ENCODE measurements at places on chromosomes 5 and 9. TPM values are rescaled to one million over a fixed set of nuclear protein-coding genes. Genes with fewer than 3 reads are reported as not detected.

- DNase-seq = peak; percentile 41
These were observed 339.8 kb downstream of the AGTPBP1 start for GRCh38 chr9:85401998-85402397.

Gene IFNK
- not detected for polyA plus RNA-seq

Gene MFAP3
- 23.3 TPM for polyA plus RNA-seq

Gene SPATA31C1
- not detected for polyA plus RNA-seq

- no peak for DNase-seq
These were observed 465.9 kb downstream of the ANXA1 start for GRCh38 chr9:73617586-73617985.

- no peak for DNase-seq
These were observed 58.9 kb downstream of the ANKRD33B start for GRCh38 chr5:10622810-10623209.

Gene SLC36A2
- polyA plus RNA-seq = not detected

Gene PHYKPL
- 61.3 TPM for polyA plus RNA-seq

Gene CORO2A
- 2.3 TPM for polyA plus RNA-seq

Gene OCLN
- 6.5 TPM for polyA plus RNA-seq

DNA sequence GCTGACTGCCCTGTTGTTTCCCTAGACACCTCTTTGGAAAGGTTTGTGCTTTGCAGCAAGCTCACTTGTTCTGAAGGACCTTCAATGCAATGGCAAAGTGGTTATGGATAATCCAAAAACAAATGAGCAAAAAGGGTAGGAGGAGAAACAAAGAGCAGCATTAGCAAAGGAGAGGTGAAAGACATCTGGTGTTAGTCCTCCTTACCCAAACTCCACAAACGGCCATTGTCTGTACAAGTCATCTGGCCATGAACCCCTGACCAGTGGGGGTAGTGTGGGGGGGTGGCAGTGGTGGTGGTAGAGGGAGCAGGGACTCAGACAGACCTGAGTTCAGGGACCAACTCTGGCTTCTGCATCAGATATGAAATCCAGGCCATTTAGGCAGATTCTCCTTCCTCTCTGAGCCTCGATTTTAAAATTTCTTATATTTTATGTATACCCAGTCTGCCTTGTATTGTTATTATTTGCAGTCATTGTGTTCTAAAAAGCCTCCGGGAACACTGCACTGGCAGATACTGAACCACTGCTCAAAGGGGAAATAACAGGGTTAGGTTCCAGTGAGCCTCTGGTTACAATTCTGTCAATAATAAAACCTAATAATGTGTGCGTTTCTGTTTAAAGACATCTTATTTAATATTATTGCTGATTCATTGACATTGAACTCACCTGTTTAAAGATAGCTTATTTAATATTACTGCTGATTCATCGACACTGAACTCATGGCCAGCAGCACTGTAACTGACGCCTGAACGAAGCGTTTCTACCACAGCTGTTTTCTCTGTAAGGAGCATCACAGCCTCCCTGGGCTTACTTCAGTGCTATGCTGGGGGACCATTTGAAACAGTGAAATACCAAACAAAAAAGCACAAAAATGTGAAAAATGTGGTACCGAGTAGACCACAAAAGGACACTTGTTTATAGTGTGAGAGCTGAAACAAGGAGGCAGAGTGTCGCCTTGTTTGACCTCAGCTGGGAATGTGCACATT lies 156.0 kb downstream of the SEC61B start:
- DNase-seq = no peak

DNA sequence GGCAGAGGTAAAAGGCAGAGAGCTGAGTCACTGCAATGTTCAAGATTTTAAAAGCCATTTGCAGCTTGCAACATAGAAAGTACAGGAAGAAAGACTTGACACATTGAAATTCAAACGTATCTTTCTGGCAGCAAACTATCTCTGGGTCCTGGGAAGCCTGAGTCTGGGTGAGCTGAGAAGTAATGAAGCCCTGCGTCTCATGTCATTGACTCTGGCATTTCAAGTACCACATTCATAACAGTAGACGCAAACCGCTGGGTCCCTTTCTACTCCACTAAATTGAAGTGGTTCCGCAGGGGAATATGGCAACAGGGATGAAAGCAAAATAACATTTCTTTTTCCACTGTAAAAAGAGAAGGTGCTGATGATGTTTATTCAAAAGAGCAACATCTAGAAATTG lies 694.3 kb downstream of the BRINP1 start:
- DNase-seq = no peak

GRCh38 chr9:112337547-112337946 lies 4.1 kb upstream of the PTBP3 start:
- no peak for DNase-seq

DNA sequence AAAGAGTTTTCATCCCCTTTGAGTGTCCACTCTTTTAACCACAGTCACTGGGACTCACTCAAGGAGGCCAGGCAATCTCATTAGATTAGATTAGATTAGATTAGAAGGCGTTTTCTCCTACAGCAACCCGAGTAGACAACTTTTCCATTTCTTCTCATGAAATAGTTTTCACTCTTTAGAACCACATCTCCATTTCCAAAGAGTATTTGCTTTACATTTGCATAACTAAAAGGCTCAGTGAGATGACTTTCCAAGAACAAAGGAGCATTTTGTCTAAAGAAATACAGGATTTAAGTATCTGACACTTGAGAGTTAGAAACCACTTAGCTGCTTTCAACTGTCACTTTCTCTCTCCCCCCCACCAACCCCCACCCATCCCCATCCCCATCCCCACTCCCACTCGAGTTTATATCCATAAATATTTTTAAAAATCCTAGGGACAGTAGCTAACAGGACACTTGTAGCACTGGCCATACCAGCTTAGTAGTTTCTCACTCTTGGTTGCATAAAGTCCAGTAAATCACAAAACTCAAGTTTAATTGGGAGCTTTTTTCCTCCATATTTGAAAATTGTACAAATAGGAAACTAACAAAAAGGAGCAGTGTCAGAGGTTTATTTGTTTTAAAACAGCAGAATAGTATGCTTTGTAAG lies 2202.9 kb upstream of the WWC1 start:
- no peak for DNase-seq

Gene CDH9
- polyA plus RNA-seq = not detected

Gene ARHGEF39
- 4.9 TPM for polyA plus RNA-seq

DNA sequence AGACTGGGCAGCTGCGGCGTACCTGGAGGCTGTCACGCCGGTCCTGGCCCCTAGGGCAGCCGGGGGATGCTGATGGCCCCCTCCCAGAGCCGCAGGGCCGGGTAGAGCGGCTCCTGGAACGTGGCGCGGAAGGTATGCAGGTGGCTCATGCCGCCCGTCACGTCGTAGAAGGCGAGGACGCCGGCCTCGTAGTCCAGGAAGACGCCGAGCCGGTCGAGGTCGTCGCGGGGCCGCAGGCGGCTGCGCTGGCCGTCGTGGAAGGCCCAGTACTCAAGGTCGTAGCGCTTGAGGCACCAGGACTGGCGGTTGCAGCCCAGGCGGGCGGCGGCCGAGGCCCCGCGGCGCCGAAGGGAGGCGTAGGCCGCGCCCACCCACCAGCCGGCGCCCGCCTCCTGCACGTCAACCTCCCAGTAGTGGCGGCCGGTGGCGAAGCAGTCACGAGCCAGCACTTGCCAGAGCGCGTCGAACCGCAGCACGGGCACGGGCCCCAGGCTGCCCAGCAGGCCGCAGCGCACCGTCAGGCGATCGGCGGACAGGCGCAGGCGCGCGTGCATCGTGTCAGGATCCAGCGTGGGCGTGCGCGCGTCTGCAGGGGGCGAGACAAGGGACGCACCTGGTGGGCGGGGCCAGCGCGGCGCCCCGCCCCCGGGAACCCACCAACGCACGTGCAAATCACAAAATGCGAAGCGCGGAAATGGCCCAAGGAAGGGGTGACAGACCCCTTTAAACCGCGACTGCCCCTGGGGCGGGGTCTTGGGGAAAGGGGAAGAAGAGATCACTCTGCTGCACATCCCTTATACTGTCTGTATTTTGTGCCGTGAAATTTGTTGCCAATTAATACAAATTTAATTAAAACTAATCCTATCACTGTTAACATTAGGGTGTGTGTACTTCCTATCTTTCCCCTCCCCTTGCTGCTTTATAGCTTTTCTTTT lies 31.2 kb downstream of the NANS start:
- DNase-seq = no peak

GRCh38 chr9:69254223-69254622 lies 70.8 kb upstream of the ENTREP1 start:
- no peak for DNase-seq

DNA sequence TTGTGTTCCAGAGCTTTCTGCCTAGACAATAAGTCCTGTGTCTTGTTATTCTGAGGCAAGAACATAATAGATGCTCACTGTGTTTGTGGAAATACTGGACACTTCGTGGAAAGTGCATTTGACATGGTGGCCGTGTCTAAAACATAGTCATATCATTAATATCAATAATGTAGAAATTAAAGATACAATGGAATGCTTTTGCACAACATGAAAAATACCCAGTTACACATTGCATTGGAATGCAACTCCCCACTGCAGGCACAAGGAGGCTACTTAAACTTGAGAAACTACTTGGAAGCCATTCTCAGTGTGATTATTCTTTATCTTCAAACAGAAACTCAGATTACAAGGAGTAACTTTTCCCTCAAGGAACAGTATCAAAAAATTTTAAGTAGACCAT lies 145.3 kb upstream of the ZNF462 start:
- DNase-seq = no peak

GRCh38 chr9:89564346-89564878 lies 40.4 kb upstream of the GADD45G start:
- DNase-seq = peak; percentile 48

DNA sequence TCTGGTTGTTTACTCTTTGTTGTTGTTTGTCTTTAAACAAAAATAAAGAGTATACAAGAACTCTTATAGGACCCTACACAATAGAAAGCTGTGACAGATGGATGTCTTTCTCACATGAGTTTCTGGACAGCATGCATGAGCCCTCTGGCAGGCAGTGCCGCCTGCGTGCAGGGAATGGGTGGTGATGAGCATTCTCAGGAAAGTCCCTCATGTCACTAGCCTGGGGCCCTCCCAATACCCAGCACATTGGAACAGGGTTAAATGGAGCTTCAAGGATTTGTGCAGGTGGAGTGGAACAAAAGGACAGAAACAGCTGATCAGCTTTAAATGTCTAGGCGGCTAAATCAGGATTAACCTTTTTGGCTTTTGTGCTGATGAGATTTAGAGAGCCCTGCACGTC lies 181.0 kb upstream of the CD180 start:
- DNase-seq = no peak

DNA sequence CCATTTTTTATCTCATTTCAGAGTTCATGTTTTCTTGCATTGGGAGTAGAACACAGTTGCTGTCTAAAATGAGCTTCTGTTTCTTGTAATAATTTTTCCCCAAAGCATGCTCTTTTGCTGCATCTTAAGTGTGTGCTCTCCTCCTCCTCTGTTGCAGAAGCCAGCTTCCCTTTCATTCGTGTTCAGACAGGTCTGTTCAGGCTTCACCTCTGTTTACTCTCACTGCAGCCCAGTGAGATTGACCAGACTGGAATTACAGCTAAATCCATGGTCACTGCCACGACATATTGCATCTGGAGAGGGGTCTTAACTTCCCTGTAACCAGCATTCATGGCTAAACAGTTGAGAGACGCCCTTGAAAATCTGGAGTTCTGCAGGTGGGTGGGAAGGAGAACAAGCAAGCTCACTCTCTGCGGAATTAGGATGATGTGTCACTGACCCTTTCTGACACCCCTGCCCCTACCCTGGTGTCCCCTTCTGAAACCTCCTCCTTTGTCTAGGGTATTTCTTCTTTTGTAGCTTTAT lies 223.2 kb downstream of the FSTL4 start:
- DNase-seq = no peak

Gene CDHR2
- polyA plus RNA-seq = 0.02 TPM

DNA sequence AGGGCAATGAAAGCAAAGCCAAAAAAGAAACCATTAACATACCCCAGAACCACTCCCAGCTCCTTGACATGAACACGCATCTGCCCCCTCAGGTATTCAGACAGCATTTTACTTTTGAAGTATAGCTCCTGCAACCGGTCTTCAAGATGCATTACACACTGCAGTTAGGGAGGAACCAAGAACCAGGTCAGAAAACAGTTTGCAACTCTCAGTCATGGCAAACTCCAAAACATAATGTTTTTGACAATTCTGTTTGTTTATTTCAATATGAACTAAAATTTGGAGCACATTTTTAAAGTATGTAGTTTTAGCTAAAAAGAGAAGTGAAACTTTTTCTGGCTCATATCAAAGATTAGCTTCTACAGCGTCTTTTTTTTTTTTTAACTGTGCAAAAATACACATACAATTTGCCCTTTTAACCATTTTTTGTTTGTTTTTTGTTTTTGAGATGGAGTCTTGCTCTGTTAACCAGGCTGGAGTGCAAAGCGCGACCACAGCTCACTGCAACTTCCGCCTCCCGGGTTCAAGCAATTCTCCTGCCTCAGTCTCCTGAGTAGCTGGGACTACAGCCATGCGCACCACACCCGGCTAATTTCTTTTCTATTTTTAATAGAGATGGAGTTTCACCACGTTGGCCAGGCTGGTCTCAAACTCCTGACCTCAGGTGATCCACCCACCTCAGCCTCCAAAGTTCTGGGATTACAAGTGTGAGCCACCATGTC lies 12.2 kb upstream of the RAPGEF6 start:
- no peak for DNase-seq

GRCh38 chr5:39465843-39466242 lies 41.1 kb upstream of the DAB2 start:
- no peak for DNase-seq

Gene ZNF366
- not detected for polyA plus RNA-seq

GRCh38 chr5:177154003-177154643 lies 20.6 kb downstream of the NSD1 start:
- DNase-seq = no peak

DNA sequence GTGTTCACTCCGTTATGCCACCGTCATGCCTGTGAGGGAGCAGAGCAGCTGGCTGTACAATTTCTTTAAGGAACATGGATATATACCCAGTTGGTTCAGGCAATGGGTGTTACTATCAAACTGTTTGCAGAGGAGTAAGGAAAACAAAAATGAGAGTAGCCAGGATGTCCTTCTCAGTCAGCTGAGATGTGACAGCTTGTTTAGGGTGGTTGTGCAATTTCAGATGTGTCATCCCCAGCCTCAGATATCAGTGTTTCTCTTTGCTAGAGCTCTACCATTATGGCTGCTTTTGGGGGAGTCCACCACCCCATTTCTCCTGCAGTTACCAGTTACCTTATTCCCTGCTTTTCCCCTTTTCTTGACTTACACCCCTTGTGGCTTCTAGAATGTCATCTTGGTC lies 135.2 kb upstream of the SLC24A2 start:
- no peak for DNase-seq

Gene ECSCR
- polyA plus RNA-seq = 13.5 TPM

Gene ALDH7A1
- polyA plus RNA-seq = 44.5 TPM

DNA sequence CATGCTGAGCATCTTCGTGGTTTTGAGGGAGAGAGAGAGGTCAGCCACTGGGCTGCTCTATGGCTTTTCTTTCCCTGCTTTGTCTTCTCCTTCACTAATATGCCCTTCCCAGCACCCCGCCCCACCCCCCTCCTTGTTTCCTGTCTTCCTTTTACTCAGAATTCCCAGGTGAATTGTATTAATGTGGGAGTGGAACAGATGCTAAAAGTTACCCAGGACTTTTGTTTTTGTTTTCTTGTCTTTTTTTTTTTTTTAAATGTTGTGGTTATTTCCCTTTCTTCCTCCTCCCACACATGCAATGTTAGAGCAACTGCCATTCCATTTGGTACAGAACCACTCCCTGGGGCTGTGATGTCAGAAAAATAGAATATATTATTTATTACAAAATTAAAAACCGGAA lies 442.7 kb upstream of the CD180 start:
- no peak for DNase-seq

- DNase-seq = no peak
These were observed 14.6 kb downstream of the FOXD1 start for GRCh38 chr5:73433982-73434342.

Gene CCL21
- not detected for polyA plus RNA-seq

Gene NR3C1
- 7.1 TPM for polyA plus RNA-seq

- DNase-seq = no peak
These were observed 566.7 kb downstream of the CCDC171 start for GRCh38 chr9:16119261-16120230.

Measured in SK-N-SH (cell line).